ENCODE measurements at places on chromosomes 12 and 14. TPM values are rescaled to one million over a fixed set of nuclear protein-coding genes. Genes with fewer than 3 reads are reported as not detected.

Gene ASIC1
- total RNA-seq, result 3.3 TPM

Gene CCT2
- 417 TPM for total RNA-seq

Gene SLC39A2
- not detected for total RNA-seq

Gene LRRC10
- not detected for total RNA-seq

Gene PMEL
- total RNA-seq, result 1.1 TPM

Gene GPR68
- total RNA-seq, result 0.48 TPM

Gene MAP1LC3B2
- total RNA-seq, result 1.8 TPM

Gene C12orf56
- not detected for total RNA-seq

Gene AICDA
- not detected for total RNA-seq

Gene PTPN21
- total RNA-seq, result 5.3 TPM

Gene FOXG1
- total RNA-seq, result 0.29 TPM

Gene TMPRSS12
- not detected for total RNA-seq

Gene NAB2
- 18.9 TPM for total RNA-seq

Gene ABCC9
- 0.02 TPM for total RNA-seq

Gene ASPG
- total RNA-seq, result not detected

Gene PLCZ1
- total RNA-seq, result not detected

Gene ACVRL1
- 10.3 TPM for total RNA-seq

Gene PDZRN4
- total RNA-seq, result not detected

Data from A172 (cell line).